CD8-positive, alpha-beta T cell (primary cell): ENCODE measurements at places on chromosomes 6 and 20.

DNA sequence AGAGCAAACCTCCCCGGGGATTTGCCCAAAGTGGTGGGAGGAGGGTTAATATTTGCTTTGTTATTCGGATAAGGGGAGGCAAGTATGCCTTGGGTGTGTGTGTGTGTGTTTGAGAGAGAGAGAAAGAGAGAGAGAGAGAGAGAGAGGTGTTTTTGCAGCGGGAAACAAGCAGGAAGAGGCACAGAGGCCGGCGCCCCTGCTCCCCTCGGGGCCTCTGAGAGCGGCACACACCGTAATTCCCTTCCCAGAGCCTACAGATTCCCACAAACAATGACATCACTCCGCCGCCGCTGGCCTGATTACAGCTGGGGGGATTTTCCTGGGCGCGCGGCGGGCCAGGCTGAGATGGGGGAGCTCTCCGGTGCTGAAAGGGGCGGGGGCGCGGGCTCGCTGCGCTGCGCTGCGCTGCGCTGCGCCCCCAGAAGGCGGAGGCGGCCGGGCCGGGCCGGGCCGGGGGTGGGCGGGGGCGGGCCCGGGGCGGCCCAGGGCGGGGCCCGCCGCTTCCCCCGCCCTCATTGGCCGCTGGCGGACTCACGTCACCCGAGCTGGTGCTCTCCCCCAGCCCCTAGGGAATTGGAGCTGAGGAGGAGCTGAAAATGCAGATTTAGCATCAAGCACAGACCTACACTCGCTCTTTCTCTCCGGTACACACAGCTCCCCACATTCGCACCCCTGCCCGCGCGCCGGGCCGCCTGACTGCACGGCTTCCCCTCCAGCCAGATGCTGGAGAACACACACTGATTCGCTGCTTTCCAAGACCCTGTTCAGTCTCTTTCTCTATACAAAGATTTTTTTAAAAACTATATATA lies at the start of gene PCSK2:
TSS of gene PCSK2 (plus strand) at position 631 of the 809 bp plus-strand sequence. CDS start 266 bp downstream, outside the sequence.
- no peak for DNase-seq

- DNase-seq: no peak
Observed at GRCh38 chr6:27156874-27157458, 90.5 kb upstream of the PRSS16 start.

DNA sequence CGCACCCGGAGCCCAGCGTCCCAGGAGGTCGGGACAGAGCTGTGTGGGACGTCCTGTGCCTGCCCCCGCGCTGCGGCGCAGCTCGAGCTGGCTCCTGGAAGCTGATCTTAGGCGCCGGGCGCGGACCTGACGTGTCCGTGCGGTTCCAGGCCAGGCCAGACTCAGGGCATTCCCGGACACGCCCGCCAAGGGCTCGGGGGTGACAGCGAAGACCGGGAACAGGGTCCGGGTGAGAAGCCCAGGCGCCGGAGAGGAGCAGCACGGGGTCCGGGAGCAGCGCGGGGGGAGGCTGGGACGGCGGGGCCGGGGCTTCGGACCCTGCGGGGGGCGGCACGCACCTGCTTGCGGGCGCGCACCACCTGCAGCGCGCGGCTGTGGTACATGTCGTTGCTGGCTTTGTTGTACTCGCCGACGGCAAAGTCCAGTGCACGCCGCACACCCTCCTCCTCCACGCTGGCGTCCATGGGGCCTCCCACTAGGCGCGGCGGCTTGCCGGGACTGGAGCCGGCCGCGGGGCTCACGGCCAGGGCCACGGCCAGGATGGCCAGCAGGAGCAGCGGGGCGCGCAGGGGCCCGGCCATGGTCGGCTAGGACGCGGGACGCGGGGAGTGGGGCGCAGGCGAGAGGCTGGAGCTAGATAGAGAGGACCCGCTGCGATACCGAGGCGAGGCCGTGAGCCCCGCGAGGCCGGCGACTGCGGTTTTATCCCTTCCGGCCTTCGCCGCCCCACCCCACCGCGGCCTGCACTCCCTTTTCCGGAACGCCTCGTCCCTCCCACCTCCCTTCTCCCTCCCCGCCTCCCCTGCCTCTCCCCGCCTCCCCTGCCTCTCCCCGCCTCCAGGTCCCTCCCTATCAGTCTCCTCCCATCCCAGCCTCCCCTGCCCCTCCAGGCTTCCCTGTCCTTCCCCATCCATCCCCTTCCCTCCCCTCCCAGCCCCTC lies at the start of gene CST3:
TSS of gene CST3 (minus strand) at position 674 of the 940 bp plus-strand sequence. CDS start at position 581, 93 bp downstream.
- no peak for DNase-seq

- DNase-seq: no peak
Observed at GRCh38 chr20:638579-638978, 14.4 kb downstream of the SRXN1 start.

GRCh38 chr20:12570371-12570770 lies 438.4 kb upstream of the SPTLC3 start:
- no peak for DNase-seq

DNA sequence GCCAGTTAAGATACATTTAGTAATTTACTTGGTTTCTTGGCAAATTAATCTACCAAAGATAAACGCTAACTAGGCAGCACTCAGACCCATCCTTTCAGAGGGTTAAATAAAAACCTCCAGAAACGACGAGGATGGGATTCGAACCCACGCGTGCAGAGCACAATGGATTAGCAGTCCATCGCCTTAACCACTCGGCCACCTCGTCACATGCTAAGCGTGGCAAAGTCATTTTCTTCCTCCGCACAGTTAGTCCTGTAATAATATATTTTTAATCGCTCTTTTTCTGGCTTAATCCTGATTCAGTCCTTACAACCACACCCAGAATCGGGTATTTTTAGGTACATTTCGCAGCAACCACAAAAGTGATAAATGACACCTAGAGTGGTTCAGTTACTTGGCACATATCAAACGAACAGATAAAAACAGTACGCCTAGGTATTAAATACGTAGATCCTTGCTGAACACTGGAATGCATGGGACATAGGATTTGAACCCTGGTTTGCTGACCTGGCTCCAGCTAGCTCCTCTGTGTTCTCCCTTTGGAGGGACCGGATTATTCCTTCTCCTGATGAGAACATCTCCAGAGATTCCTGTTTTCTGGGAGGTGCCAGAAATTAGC lies 71.6 kb downstream of the GPX5 start:
- no peak for DNase-seq

- DNase-seq: no peak
Observed at GRCh38 chr6:90382760-90383159, 86.1 kb upstream of the BACH2 start.

GRCh38 chr6:56955171-56956155 lies 556 bp downstream of the BEND6 start:
- peak; percentile 52 for DNase-seq

- DNase-seq: no peak
Observed at GRCh38 chr6:38554700-38555413, 84.9 kb downstream of the BTBD9 start.

GRCh38 chr20:59776626-59777330 lies 156.7 kb downstream of the SYCP2 start:
- no peak for DNase-seq

DNA sequence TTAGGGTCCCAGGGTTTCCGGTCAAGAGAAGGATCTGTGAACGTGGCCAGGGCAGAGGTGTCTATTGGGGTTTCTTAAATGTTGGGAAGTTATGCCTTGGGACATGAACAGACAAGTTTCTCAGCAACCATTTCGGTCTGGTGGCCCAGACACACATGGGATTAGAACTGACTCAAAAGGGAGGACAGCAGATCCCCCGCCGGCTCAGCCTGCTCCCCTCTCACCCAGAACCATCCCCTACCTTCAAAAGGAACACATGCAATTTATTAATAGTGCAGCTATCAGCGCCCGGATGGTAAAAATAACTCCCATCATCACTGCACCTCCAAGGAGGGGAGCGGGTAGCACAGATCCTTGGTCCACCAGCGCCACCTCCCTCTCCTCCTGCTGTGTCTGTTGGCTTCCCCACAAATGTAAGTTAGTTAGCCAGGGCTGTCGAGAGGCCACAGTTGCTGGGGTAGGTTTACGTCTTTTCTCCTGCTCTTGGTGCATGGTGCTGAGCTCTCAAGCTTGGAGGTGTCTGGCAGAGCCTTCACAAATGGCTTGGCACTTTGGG lies 77.1 kb downstream of the TRAM2 start:
- no peak for DNase-seq

DNA sequence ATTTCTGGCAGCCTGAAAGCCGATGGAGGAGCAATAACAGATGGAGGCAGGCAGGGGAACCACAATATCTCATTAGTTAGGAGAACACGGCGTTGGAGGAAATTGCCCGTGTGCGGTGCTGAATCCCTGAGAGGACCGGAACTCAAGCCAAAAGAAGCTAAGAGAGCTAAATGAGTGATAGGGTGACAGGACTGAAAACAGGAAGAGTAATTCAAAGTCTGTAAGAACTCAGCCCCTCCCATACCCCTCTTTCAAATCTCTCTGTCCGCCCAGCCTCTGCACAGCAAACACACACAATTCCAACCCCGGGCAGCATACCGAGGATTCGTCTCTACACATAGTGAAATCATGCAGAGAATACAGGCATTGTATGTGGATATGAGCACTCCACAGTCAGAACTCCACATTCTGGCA lies 2.6 kb upstream of the IPCEF1 start:
- DNase-seq: no peak

DNA sequence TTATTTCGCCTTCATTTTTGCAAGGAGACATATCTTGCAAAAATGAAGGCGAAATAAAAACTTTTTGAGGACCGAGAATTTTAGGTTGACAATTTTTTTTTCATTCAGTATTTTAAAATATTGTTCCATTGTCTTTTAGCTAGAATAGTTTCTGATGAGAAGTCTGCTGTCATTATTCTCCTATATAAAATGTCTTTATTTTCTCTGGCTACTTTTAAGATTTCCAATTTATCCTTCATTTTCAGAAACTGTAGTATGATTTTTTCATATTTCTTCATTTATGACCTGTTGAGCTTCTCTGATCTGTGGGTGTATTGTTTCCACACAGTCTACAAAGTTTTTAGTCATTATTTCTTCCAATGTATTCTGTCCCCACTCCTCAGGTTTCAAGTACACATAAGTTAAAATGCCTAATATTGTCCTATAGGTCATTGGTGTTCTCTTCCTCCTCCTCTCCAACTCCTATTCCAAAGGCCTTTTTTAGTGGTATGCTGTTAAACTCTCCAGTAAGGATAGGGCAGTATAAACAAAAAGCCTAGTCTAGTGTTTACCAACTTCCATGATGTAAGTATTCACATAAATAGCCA lies 15.7 kb downstream of the AHI1 start:
- no peak for DNase-seq

GRCh38 chr6:151493804-151494234 lies at the start of gene CCDC170:
Gene CCDC170, plus strand, starts transcription at chr6:151494017. Its CDS starts 112 bp downstream, at chr6:151494129.
- no peak for DNase-seq

- DNase-seq: peak; percentile 13
Observed at GRCh38 chr6:11714116-11714797, 64.3 kb downstream of the ADTRP start.

DNA sequence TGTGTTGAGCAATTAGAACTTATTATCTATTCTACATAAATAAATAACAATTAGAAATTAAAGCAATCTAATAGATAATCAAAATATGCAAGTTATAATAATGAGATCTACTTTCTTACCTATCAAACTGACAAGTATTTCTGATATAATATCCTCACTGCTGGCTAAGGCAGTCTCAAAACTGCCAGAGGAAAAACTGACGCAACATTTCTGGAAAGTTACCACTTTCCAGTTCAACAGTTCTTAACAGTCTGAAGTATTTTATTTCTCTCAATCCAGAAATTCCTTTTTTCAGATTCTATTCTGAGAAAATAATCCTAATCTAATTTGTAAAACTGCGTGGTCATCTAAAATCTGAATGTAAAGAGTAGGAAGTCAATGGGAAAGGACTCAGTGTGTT lies 121.0 kb downstream of the TRDN start:
- DNase-seq: no peak

GRCh38 chr6:143539734-143540133 lies 28.2 kb upstream of the FUCA2 start:
- peak; percentile 58 for DNase-seq
